KG1 (cell line): ENCODE measurements at places on chromosomes 2 and 18.

GRCh38 chr2:96143231-96143847, 1.9 kb downstream of the DUSP2 start:
- no peak for DNase-seq

GRCh38 chr2:45173513-45173912, 164.3 kb upstream of the SIX2 start:
- no peak for DNase-seq

DNA sequence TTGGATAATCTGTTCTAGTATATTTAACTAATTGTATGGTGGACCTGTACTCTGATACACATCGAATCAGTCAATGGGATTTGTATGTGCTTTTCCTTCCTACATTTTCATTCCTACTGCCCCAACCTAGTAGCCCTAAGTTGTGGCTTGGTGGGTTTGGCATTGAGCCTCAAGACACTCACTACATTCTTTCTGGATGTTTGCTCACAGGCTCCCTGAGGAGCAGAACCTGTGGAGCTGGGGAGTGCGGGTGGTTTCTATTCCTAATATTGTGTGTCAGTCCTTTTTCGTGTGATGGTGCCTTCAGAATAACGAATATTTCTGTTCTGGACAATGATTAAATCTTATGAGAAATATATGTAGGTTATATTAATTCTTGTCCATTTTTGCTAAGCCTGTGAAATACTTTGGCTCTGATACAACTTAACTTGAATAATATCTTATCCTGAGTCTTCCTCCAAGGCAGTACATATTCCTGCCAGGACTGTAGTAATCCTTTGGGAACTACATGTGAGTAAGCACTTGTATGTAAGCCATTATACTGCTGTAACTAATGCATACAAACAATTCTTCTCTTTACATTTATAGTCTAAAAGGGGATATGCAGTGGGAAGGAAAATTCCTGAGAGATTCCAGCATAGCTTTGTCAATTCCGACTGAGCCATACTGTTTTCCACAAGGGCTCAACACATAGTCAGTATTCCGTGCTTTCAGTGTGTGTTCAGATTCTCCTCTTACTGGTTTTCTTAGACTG, 150.6 kb downstream of the AGPS start:
- DNase-seq: no peak

GRCh38 chr18:43952398-43952797, 675.1 kb upstream of the SYT4 start:
- no peak for DNase-seq

DNA sequence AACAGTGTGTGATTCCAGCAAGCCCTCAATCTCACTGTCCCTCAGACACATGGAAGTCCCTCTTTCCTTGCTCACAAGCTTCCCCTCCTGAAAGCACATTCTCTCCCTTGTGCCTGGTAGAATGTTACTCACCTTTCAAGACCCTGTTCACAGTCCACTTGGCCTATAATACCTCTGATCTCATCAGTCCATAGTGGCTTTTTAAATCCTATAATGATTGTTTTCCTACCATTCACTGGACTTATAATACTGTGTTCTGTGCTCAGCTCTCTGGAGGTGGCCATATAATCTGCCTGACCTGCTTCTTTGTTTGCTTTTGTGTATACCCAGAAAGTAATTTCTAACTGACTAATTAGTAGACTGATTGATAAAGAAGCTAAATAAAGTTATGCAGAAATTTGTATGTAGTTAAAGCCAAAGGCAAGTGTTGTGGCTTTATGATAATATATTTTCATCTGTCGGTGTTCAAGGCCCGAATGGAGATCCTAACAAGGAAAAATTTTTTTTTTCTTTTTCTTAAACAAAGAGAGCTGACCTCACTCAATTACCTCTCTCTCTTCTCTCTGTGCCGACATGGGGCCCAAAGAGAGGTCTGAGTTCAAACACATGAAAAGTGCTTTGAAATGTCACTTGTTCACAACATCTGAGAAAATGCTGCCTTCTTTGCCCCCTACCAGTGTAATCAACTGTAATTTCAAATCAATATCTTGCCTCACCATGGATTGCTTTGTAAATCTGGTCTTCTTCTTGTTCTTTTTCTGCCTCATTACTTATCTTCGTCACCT, 1033.0 kb upstream of the PIK3C3 start:
- no peak for DNase-seq

DNA sequence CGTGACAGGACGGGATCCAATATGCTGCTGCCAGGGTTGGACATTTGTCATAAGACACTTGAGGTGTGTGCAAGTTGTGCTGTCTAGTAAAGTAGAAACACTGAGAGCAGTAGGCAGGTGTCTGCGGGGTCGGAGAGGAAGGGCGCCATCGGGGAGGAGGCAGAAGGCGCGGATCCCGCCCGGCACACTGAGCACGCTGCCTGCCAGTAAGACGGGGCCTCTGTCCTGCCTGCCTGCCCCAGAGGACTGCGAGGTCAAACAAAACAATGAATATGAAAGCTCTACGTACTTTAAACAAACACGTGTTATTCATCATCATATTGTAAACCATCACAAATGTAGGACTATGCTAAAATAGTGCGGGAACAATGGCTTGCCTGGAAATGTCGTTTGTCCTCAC, 349.3 kb upstream of the SALL3 start:
- DNase-seq: no peak

DNA sequence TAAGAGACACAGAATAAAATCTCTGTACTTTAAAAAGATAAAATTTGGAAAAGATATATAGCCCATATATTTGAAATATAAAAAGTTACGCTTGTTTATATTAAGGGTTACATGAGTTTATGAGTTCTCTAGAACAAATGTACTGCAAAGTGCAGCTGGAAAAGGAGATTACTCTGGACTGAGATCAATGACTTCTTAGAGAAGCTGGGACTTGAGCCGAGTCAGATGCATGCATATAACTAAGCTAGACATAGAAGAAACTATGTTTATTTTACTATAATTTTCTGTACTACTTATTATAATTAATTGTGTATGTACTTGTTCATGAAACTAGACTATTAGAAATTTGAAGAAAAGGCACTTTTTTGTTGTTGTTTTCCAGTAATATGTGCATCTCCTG, 170.3 kb upstream of the NXPH2 start:
- no peak for DNase-seq

DNA sequence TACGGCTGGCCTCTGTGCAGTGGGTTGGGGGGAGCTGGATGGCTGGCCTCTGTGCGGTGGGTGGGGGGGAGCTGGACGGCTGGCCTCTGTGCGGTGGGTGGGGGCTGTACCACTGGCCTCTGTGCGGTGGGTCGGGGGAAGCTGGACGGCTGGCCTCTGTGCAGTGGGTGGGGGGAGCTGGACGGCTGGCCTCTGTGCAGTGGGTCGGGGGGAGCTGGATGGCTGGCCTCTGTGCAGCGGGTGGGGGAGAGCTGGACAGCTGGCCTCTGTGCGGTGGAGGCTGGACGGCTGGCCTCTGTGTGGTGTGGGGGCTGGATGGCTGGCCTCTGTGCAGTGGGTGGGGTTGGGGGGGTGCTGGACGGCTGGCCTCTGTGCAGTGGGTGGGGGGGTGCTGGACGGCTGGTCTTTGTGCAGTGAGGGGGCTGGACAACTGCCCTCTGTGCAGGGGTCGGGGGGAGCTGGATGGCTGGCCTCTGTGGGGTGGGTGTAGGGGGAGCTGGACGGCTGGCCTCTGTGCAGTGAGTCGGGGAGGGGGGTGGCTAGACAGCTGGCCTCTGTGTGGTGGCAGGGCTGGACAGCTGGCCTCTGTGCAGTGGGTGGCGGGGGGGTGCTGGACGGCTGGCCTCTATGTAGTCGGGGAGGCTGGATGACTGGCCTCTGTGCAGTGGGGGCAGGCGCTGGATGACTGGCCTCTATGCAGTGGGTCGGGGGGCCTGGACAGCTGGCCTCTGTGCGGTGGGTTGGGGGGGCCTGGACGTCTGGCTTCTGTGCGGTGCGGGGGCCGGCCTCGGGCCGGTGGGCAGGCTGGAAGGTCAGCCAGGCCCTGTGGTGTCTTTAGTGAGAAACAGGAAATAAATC, 31.9 kb downstream of the NFATC1 start:
- no peak for DNase-seq

DNA sequence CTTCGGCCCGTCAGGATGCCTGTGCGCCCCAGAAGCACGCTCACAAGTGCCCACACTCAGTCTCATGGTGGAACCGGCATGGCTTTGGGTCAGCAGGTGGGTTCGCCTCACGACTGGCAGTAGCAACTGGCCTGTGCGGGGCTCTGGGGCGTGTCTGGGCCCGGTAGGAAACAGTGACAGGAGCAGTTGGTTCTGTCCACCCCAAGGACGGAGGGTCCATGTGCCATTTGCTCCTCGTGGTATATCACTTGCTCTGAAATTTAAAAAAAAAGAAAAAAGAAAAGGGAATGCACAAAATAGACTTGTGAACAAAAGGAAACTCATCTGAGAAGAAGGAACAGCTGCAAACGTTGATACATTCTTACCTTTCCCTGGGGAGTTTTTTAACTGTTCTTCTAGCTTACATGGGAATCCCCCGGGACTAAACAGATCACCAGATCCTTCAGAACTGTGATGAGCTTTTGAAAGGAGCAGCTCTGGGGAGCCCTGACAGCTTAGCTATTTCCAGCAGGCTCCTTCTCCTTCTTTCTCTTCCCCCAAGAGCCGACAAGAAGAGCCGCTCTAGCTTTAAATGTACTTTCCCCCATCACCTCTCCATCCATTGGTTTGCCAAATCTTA, 42.8 kb downstream of the TRAPPC12 start:
- no peak for DNase-seq

GRCh38 chr2:175414882-175415487, 233.5 kb upstream of the ATP5MC3 start:
- no peak for DNase-seq

GRCh38 chr2:20536619-20537422, 89.9 kb downstream of the RHOB start:
- no peak for DNase-seq

DNA sequence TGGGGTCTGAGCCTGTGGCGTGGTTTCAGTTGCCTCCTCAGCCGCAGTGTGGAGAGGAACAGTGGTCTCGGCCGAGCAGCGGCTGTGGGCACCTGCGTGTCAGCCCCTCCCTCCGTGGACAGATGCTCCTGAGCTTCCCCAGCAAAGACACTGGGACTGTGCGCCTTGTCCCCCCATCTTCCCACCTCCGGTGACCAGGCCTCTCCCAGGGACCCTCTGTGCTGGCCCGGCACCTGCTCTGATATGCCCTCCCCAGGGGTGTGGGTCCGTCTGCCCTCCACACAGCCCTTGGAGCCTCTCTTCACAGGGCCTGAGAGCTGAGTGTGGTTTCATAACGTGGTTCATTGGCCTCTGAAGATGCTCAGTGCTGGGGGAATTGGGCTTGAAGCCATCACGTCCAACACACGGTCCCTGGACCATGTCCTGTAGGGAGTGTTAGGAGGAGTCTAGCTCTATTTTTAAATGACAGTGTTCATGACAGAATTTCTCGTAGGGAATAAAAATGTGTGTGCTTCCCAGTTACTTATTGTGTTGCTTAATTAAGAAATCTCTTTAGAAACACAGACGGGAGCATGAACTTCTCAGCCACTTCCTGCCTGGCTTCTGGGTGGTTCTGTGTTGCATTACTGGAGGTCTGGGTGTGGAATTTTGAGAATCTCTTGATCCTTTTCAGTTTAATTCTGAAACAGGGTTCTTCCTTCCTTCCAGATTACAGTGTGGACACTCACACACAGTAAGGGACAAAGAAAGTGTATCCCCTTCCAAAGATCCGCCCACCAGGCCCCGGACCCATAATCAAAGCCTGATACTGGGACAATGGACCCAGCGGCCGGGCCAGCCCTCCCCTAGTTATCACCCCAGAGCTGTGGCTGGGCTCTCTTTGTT, 110.7 kb downstream of the NFATC1 start:
- no peak for DNase-seq

GRCh38 chr18:79597176-79597830, 82.3 kb upstream of the CTDP1 start:
- no peak for DNase-seq

- no peak for DNase-seq
These were observed 23.3 kb upstream of the ST3GAL5 start for GRCh38 chr2:85911814-85912692.

GRCh38 chr2:48508461-48509124, 21.4 kb upstream of the STON1 start:
- no peak for DNase-seq

- no peak for DNase-seq
These were observed 34.4 kb upstream of the SH3BP4 start for GRCh38 chr2:234917211-234917975.

GRCh38 chr2:213166109-213166508, 14.7 kb upstream of the IKZF2 start:
- no peak for DNase-seq

DNA sequence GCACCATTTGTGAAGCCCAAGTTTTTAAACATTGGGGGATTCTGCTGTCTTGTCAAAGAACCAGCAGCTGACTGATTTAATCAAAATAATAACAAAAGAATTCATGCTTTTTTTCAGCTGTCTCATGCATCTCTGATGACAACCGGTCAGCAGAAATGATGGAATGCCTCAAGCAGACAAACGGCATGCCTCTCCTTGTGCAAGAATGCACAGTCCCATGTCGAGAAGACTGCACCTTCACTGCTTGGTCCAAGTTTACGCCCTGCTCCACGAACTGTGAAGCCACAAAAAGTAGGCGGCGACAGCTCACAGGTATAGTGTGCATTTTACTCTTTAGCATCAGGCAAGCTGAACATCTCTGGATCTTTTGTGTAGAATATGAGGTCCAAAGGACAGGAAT, 558.8 kb upstream of the HNMT start:
- DNase-seq: no peak

GRCh38 chr2:231696004-231696367, 12.3 kb upstream of the PTMA start:
- no peak for DNase-seq

- DNase-seq: no peak
These were observed 141.8 kb upstream of the CTNNA2 start for GRCh38 chr2:79370976-79371538.

- DNase-seq: no peak
These were observed 1.6 kb downstream of the MAP4K4 start for GRCh38 chr2:101698844-101699754.

DNA sequence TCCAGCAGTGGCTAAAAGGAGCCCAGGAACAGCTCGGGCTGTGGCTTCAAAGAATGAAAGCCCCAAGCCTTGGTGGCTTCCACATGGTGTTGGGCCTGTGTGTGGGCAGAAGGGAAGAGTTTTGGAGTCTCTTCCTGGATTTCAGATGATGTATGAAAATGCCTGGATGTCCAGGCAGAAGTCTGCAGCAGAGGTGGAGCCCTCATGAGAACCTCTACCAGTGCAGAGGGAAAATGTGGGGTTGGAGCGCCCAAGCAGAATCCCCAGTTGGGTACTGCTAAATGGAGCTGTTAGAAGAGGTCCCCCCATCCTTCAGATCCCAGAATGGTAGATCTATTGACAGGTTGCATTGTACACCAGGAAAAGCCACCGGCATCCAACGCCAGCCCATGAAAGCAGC, 412.1 kb downstream of the TDRD15 start:
- DNase-seq: no peak

GRCh38 chr2:224973112-224974016, 68.9 kb downstream of the DOCK10 start:
- no peak for DNase-seq

- DNase-seq: peak; percentile 70
These were observed 65.9 kb upstream of the SLC16A14 start for GRCh38 chr2:230134496-230135129.
